ENCODE measurements at places on chromosomes 12 and 14.

DNA sequence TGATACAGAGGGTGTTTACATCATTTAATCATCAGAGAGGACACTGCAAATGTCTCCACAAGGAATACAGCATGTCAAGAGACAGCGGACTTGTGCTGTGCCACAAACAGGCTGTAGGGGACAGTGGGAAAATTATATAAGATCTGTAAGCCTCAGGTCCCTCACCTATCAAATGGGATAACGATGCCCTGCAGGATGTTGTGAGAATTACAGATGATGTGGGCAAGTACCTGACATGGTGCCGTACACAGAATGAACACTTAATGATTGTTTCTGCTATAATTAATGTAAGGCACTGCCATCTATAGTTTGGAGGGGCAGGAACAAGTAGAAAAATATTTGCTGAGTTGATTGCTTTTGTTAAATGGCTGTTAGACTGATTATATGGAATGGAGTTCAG is 81.9 kb upstream of the GTF2A1 start:
- no peak for DNase-seq

GRCh38 chr12:49068879-49069506 is 786 bp downstream of the RHEBL1 start:
- no peak for DNase-seq

DNA sequence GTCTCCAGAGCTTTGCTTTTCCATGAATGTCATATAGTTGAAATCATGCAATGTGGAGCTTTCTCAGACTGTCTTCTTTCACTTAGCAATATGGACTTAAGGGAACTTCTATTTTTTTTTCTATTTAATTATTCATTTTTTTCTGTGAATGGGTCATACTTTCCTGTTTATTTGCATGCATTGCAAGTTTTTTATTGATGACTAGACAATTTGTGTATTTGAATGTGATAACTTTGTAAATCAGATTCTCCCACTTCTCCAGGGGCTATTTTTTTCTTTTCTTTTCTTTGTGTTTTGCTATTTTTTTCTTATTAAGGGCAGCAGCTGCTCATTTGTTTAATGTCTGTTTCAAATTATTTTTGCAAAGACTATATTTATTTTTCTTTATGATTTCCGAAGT is 1019.8 kb upstream of the ATXN7L3B start:
- no peak for DNase-seq

DNA sequence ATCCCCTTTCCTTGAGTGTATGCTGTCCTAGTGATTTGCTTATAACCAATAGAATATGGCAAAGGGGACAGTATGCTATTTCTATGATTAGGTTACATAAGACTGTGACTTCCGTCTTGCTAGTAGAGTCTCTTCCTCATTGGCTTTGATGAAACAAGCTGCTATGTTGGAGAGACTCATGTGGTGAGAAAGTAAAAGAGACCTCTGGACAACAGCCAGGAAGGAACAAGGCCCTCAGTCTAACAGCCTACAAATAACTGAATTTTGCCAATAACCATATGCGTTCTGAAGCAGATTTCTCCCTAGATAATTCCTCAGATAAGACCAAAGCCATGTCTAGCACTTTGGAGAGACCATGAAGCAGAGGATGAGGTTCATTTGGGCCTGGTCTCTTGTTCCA is 134.5 kb upstream of the NAV3 start:
- no peak for DNase-seq

GRCh38 chr14:27175489-27175888 is 577.7 kb upstream of the NOVA1 start:
- no peak for DNase-seq

- DNase-seq = no peak
Observed at GRCh38 chr12:109134186-109134917, 18.0 kb downstream of the ACACB start.

- DNase-seq = no peak
Observed at GRCh38 chr12:123067654-123068053, 83.2 kb downstream of the PITPNM2 start.

- no peak for DNase-seq
Observed at GRCh38 chr12:69102856-69103255, 136.5 kb upstream of the CPSF6 start.

DNA sequence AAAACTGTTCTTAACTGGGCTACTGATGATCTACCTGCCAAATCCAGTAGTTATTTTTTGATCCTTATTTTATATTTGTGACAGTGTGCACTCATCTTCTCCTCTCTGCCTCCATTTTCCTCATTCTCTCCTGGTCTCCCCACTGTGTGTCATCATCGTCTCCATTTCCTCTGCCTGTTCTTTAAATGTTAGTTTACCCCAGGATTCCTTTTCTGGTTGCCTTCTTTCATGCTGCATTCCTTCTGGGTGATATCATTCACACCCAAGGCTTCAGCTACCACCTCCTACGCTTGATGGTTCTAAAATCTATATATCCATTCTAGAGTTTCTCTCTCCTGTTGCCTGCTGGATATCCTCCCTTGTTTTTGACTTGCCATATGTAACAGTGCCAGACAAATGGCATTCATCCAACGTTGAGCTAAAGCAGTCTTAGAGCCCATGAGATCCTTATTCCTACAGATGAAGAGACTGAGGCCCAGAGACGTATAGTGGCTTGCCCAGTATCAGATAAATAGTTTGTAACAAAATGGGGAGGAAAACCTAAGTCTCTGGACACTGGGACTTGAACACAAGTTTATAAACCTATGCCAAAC is 109.5 kb downstream of the DIP2B start:
- no peak for DNase-seq

DNA sequence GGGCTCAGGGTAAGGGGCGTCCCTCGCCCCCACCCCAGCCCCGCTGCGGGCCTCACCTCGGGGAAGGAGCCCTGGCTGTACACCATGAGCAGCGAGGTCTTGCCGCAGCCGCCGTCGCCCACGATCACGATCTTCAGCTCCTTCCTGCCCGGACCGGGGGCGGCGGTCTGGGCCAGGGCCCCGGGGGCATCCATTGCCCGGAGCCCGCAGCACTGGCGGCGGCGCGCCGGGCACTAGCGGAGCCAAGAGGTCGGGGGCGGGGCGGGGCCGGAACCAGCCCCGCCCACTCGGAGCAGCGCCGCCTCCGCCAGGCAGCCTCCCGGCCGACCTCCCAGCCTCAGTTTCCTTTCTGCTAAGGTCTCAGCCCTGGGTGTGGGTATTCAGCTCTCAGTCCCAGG is at the start of gene RHOF:
TSS of gene RHOF (minus strand) at position 249 of the 398 bp plus-strand sequence. CDS start at position 194, 55 bp downstream.
- no peak for DNase-seq

GRCh38 chr12:102043928-102044327 is 17.9 kb downstream of the WASHC3 start:
- no peak for DNase-seq

GRCh38 chr14:94795372-94795771 is 25.5 kb upstream of the GSC start:
- no peak for DNase-seq

- DNase-seq = no peak
Observed at GRCh38 chr12:101165319-101165718, 44.7 kb downstream of the SLC5A8 start.

- no peak for DNase-seq
Observed at GRCh38 chr14:100346306-100347091, 23.4 kb downstream of the SLC25A47 start.

DNA sequence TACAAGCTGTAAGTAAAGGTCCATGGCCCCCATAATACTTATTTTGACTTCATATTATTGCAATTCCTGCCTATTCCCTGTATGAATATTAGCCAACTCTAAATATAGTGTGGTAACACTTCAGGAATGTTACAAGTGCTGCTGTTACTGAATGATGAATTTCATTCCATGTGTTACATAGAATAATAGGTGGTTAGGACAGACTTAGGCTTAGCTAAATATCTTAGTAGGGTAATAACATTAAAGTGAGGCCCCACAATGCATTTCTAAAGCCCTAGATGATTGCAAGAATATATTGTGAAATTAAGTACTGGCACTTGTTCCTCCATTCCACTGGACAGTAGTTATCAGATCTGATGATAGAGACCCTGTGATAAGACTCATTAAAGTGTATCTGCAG is 182.7 kb downstream of the PCNX1 start:
- no peak for DNase-seq

DNA sequence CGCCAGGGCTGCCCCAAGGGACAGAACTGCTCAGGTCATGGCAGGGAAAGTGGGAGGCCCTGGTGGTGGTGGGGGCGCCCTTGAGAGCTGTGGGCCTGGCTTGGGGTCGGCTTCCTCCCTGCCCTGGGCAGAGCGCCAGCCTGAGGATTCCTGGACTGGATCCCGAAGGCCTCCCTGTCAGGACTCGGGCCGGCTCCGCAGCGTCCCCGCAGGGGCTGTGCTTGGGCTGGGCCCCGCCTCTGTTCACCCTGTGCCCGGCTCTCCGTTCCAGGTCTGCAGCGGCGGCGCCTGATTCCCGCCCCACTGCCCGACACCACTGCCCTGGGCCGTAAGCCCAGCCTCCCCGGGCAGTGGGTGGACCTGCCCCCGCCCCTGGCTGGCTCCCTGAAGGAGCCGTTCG is 39.9 kb downstream of the KIF26A start:
- DNase-seq = no peak

GRCh38 chr12:3339221-3339620 is 151.8 kb upstream of the PRMT8 start:
- no peak for DNase-seq

DNA sequence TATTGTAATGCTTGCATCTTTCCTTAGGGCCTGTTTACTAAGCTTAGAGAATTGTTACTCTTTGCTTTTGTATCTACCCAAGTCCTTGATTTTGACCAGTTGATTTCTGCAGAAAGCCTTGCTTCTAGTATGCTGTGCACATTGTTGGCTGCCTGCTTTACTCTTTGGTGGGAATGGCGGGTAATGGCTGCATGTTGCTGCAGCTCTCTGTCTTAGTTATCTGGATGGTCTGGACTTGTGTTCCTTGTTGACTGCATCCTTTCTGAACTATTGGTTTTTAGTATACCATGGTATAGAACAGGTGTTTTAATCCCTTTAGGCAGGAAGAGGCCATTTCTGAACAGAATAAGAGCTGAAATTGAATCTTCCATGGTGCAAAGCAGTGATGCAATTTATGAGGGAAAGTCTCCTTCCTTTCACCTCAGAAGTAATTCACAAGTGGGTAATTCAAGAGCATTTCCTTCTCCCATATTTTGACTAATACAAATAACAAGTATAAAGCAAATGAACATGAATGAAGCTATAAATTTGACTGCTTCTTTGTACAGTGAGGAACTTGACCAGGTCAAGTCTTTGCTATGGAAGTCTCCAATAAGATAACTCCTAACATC is 466.4 kb downstream of the NPAS3 start:
- no peak for DNase-seq

DNA sequence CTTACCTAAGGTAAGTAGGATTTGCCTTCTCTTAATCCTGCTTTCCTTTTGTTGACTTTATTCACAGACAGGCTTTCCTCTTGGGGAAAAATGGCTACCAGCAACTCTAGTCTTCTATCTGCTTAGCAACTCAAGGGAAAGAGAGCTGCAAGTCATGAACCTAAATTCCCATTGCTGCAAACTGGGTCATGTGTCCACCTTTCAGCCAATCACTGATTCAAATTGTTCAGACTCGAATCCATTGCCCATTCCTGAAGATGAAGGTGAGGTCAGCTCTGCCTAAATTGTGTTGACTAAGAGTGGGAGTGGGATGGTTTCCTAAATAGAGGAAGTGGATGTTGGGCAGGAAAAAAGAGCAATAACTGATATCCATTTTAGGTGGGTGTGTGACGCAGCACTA is 7.7 kb downstream of the FBXW8 start:
- DNase-seq = no peak

- DNase-seq = no peak
Observed at GRCh38 chr14:71701990-71702389, 230.2 kb upstream of the RGS6 start.

GRCh38 chr14:31060253-31060875 is 34.2 kb upstream of the STRN3 start:
- DNase-seq = no peak

DNA sequence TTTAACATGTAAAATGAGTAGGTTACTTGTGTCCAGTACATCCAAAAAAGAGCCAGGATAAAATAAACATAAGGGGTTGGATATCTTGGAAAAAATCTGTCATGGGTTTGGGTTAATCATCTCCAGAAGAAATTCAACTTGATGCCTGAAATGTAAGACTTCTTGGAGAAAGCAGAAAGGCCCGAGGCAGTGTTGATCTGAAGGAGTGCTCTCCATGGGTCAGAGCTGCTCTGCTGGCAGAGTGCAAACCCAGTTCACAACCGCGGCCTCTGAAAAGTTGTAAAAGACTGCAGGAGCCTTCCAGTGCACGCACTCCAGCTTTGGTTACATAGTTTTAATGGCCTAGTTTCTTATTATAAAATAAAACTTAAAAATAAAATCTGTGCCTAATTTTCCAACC is 97.3 kb upstream of the ALX1 start:
- DNase-seq = no peak

DNA sequence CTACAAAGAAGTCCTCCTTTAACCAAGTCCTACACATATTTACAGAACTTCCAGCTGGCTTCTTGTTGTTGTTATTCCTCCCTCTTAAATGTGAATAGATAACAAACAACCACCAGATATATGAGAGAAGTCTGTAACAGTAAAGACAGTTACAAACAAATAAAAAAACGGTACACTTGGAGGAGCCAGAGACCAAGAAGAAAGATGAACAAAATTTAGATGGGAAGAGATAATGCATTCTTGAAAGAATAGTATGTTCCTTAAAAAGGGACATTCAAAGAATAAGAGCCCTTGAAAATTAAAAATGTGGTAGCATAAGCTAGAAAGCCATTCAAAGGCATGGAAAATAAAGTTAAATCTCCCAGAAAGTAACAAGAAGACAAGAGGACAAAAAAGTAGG is 25.9 kb downstream of the SLCO1A2 start:
- no peak for DNase-seq

GRCh38 chr14:49984424-49984823 is 91.5 kb downstream of the ARF6 start:
- DNase-seq = no peak

GRCh38 chr14:103056322-103057027 is 874 bp downstream of the CDC42BPB start:
- DNase-seq = no peak

DNA sequence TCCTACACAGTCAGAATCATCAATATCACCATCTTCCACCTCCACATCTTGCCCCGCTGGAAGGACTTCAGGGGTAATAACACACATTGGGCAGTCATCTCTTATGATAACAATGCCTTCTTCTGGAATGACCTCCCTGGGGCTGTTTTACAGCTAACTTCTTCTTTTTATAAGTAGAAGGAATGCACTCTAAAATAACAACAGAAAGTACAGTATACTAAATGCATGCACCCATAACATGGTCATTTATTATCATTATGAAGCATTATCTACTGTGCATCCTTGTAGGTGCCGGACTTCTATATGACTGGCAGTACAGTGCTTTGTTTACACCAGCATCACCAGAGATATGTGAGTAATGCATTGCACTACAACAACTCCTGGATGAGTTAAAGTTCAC is 19.0 kb upstream of the NUAK1 start:
- DNase-seq = no peak

DNA sequence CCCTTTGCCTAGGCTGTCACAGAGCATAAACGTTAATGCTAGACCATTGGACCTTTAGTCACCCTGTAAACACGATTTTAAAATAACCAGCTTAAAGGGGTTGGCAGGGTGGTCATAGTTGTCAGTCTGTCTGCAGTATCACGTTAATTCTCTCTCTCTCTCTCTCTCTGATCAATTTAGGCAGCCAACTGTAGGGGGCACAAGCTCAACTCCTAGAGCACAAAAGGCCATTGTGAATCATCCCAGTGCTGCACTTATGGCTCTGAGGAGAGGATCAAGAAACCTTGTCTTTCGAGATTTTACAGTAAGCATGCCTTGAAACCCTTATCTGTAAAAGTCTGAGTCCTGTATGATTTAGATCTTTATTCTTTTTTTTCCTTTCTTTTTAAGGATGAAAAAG is 97.1 kb downstream of the SCAF11 start:
- no peak for DNase-seq
